ENCODE measurements at places on chromosomes 4 and X.

GRCh38 chr4:13169731-13170525 lies 314.2 kb downstream of the RAB28 start:
- no peak for DNase-seq

- no peak for DNase-seq
Observed at GRCh38 chrX:68234171-68234910, 199.0 kb downstream of the OPHN1 start.

GRCh38 chr4:28690890-28691289 lies 1830.2 kb downstream of the STIM2 start:
- no peak for DNase-seq

GRCh38 chrX:19440713-19441112 lies 74.6 kb downstream of the MAP3K15 start:
- no peak for DNase-seq

GRCh38 chrX:122943918-122944317 lies 240.2 kb upstream of the GRIA3 start:
- no peak for DNase-seq

- no peak for DNase-seq
Observed at GRCh38 chrX:48714573-48714972, 18.0 kb downstream of the SUV39H1 start.

- no peak for DNase-seq
Observed at GRCh38 chr4:4659871-4660651, 118.2 kb upstream of the STX18 start.

GRCh38 chr4:143215873-143216272 lies 31.2 kb downstream of the USP38 start:
- DNase-seq: no peak

DNA sequence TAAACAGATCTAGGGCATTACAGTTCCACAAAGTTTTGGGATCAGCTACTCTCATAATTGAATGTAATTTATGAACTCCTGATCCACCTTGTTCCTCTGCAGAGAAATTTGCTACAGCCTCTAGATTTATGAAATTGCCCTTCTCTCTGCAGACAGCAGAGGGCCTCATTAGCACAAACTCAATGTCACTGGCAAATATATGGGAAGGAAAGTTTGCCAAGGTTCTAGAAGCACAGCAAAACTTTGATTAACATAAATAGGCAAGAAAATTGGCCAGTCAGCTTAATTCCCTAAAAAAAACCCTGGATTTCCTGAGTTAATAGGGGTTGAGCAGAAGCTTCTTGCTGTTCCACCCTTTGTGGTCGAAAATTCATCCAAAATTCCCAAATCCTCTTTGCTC lies 31.5 kb downstream of the PRPS1 start:
- DNase-seq: no peak

DNA sequence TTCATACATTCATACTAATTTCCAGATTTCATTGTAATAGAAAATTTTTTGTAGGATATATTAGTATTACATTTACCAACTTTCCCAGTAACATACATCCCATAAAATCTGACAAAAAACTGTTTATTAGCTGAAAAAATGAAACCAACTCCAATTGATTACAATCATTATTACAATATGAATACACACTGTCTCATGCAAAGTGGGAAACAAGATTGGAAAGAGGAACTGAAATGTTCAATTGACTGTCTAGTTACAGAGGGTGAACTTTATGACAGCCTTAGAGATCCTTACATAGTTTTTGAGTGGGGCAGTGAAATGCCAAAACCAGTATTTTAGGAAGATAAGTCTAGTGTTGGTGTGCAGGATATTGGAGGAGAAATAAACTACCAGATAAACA lies 2.3 kb upstream of the AMBN start:
- DNase-seq: no peak

GRCh38 chrX:48598614-48599013 lies 1.3 kb downstream of the WDR13 start:
- no peak for DNase-seq

GRCh38 chrX:16853537-16853936 lies 16.6 kb downstream of the RBBP7 start:
- DNase-seq: no peak

DNA sequence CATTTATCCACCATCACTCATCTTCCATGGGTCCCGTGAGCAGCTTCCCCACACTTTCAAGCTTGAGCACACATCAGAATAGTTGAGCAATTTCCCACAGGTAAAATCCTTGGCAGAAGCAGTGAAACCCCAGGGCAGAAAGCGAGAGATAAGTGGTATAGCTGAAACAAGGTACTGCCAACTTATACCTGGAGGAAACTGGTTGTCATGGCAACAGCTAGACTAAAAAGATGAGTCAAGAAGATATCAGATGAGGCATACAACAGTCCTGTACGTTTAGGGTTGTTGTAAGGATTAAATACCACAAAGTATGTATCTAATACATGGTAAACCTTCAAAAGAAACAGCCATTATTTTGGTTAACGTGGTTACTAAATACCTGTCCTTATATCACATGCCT lies 66.9 kb upstream of the PHOX2B start:
- no peak for DNase-seq

DNA sequence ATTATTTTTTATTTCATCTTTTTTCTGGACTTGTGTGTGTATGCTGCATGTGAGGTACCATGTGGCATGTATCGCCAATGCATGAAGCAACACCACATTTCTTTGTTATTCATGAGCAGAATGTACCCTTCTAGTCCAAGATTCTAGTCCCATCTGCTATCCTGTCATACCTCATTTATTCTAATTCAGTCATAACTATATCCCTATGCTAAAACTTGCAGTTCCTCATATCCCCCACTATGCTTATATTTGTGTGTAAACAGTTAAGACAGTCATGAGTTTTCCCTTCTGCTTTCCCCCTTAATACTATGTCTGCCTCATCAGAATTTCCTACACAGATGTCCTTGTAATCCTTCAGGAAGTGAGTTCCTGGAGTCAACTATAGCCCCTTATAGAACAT lies 19.7 kb downstream of the OCRL start:
- DNase-seq: no peak

DNA sequence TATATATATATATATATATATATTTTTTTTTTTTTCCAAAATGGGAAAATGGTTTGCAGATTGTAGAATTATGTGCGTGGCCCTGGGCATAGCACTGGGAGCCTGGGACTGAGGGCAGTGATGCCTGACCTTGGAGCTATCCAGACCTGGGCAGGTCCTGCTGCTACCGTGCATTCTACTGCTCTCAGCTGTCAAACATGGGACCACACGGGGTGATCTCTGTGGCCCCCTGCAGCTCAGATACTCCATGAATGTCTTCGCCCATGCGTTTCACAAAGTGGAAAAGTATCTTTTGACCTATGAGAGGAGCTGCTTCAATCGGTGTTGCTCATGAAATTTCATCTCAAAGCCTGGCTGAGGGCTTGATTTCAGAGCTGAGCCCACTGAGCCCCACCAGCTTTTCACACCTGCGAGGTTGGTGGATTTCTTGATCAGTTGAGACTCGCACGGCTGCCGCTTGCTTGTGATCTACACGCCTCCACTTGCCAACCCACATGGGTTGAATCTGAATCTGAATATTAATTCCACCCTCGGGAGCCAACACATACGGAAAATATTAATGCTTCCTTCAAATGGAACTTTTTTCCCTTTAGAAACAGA lies 35.7 kb downstream of the ING2 start:
- DNase-seq: no peak

DNA sequence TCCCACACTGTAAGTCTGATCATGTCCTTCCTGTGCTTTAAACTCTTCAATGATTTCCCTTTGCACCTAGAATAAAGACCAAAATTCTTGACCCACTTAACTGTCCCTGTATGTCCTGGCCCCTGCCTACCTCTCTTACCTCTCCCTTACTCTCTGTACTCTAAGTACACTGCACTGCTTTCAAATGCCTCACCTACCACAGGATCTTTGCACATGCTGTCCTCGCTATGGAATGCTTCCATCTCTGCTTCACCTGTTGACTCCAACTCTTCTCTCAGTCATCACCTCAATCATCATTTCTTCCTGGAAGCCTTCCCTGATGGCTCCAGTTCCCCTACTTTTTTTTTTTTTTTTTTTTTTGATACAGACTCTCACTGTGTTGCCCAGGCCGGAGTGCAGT lies 29.0 kb upstream of the SEPTIN6 start:
- DNase-seq: no peak

DNA sequence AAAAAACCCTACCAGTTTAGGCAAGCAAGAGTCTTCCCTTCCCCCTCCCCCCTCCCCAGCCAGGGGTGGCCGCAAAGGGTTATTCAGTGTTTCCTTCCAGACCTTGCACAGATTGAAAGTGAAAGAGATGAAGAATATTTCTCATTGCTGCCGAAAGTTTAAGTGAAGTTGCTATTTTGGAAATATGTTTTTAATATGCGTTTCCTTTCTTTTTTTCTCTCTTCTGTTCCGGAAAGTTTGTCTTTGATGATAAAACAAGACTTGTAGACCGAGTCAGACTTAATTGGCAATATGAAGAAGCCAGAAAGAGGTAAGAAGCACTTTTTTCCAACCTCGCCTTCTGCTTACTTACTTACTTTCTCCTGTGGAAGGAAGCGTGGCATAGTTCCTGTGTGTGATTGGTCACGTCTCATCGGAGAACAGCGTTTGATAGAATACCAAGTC lies 58.5 kb upstream of the CLCN4 start:
- DNase-seq: no peak

DNA sequence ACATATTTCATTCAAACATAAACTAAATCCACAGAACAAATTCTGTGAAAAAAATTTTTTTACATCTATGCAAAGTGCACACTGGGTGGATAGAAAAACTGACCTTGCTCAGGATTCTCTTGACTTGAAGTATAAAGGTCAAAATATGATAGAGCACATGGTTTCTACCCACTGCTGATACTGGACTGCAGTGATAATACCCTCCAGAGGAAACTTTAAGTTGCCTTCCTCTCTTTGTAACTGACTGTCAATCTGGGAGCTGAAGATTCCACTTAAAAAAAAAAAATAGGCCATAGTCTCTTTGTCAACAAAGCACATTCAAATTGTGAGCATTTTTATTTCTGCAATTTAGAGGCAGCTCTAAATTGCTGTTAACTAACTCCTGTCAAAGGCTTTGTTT lies 3.2 kb upstream of the AMMECR1 start:
- DNase-seq: no peak

- DNase-seq: no peak
Observed at GRCh38 chrX:44918722-44919121, 45.7 kb downstream of the KDM6A start.

DNA sequence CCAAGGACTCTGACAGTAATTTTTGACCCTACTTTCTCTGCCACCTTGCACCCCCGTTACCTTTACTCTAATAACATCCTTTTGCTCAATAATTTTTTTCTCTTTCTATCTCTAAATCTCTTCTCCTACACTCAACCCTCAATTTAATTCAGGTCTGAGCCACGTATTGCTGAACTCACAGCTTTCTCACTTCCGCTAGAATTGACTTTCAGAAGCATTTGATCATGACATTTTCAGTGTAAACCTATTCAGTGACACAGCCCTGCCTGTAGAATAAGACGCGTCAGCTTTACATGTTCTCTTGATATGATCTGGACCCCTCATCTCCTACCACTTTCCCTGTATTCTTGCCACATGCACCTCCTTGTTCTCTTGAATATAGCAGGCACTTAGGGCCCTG lies 439.5 kb upstream of the MAGEB2 start:
- no peak for DNase-seq

- DNase-seq: no peak
Observed at GRCh38 chrX:14922437-14922836, 49.2 kb downstream of the MOSPD2 start.

DNA sequence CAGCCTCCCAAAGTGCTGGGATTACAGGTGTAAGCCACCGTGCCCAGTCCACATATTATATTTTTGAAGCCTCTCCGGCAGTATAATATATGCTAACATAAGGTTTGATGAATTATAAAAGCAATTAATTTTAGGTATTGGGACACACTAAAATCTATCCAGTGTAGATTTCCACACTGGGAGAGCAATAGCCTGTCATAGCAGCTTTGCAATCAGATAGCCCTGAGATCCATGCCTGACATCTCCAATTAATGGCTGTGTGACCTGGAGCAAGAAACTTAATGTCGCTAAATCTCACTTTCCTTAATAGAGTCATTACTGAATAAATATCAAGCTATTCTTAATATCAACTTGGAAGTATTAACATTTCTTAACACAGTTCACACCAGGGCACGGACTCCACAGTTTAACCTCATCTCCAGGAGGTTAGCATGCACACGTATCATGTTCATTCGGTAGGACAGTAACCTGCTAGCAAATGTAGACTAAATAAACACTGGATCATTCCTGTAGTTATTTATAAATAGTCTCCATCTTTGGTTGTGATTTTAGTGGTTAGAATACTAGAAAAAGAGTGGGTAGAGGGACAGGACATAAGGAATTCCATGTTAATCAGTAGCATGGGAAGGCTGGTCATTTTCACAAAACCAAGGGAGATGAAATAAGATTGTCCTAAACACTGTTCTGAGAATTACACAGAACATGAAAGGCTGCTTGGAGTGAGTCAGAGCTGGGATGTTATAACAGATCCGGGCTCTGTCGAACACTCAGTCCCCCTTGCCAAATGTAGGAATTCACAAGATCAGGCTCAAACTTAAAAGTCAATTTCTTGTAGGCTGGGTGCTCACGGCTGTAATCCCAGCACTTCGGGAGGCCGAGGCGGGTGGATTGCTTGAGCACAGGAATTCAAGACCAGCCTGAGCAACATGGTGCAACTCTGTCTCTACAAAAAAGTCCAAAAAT lies 254.7 kb downstream of the PALLD start:
- no peak for DNase-seq

DNA sequence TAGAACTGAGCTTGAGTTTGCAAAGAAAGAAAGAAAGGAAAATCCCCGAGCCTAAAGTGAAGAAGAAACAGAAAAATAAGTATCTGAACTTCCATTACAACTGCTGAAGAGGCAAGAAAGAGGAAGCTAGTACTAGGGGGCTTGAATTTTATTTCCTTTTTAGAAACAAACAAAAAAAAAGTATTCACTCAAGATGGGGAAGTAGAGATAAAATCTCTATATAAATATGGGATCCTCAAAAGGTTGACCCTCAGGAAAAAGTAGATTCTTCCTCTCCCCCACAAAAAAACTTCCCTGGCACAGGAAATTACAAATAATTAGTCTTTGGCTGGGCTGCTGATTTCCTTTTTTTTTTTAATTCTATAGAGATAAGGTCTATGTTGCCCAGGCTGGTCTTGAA lies 16.0 kb downstream of the LRBA start:
- no peak for DNase-seq

GRCh38 chr4:25969374-25970155 lies 55.5 kb downstream of the SMIM20 start:
- DNase-seq: no peak

DNA sequence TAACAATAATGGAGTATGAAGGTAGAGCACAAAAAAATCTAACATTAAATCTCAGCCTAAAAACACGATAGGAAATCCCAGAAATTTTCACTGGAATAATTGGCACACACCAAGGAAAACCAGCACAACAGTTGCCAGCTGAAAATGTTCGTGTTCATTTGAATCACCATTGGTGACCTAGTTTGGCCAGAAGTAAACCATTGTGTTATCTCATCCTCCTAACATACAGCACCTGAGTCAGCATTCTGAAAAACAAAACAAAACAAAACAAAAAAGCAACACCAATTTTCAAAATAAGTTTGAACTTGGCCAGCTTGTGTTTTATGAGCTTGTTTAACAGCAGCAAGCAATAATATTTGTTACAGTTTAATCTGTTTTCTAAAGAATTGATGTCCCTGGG lies 41.1 kb downstream of the UCHL1 start:
- DNase-seq: no peak

GRCh38 chr4:94621491-94622080 lies 136.2 kb upstream of the BMPR1B start:
- no peak for DNase-seq

GRCh38 chr4:40736910-40737309 lies 12.8 kb upstream of the NSUN7 start:
- no peak for DNase-seq
